ENCODE measurements at places on chromosomes 3 and 15.

DNA sequence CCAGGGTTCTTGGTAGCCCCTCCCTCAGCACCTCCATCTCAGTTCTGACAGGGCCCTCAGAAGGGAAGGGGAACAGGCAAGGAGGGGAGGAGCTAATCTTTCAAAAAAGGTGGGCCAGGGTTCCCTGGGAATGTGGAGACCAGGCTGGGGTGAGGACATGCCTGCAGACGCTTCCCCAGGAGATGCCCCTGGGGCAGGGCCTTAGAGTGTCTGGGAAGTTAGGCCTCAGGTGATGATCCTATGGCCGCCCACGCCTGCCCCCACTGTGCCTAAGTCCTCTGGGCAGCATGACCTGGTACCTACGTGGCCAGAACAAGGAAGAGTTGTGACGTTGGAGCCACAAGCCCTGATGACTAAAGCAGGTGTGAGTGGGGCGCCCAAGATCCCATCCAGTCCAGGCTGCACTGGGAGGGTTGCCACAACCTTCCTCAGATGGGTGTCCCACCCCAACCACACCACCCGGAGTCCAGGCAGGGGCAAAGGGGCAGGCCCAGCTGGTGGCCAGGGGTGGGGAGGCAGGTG is 3.9 kb upstream of the SEMA3B start:
- DNase-seq, result no peak

- no peak for DNase-seq
Observed at GRCh38 chr3:161540594-161540993, 44.0 kb downstream of the OTOL1 start.

- DNase-seq, result no peak
Observed at GRCh38 chr3:172040981-172041963, 1.9 kb downstream of the FNDC3B start.

DNA sequence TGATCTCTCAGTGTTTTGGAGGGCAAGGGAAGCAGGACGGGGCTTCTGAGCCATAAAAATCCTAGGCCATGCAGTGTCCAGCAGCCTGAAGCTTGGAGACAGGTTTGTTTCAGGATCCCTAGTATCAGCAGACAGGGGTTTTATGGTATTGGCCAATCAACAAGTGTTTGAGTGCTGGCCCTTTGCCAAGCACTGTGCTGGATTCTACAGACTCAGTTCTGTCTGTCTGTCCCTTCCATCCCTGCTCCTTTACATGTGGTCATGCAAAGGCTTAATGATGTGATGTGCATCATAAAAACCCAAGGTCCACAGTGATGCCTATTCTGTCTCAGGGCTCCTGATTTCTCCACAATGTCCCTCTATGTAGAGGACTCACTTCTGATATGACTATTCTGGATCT is 184.1 kb downstream of the LRTM1 start:
- DNase-seq, result no peak

GRCh38 chr3:54574906-54575617 is 352.8 kb downstream of the LRTM1 start:
- DNase-seq, result no peak

GRCh38 chr3:197364410-197365071 is 66.1 kb upstream of the DLG1 start:
- no peak for DNase-seq

GRCh38 chr15:88841236-88841635 is 38.0 kb downstream of the ACAN start:
- no peak for DNase-seq

- no peak for DNase-seq
Observed at GRCh38 chr3:69647081-69647480, 92.2 kb upstream of the MITF start.

DNA sequence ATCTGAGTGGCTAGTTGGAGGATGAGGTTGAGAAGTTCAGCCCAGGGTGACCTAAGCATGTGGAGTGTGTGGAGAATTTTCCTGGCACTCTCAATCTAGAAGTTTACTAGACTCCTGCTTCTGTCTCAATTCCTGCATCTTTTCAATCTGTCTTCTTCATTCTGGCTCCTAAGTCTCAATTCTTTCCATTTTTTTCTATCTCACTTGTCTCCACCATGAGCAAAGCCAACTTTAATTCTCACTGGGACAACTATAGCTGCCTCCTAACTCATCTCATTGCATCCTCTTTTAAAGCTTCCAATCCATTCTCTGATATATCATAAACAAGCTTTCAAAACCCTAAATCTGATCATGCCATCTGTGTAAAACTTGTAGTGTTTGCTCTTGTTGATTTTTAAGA is 569.3 kb downstream of the NAALADL2 start:
- no peak for DNase-seq

DNA sequence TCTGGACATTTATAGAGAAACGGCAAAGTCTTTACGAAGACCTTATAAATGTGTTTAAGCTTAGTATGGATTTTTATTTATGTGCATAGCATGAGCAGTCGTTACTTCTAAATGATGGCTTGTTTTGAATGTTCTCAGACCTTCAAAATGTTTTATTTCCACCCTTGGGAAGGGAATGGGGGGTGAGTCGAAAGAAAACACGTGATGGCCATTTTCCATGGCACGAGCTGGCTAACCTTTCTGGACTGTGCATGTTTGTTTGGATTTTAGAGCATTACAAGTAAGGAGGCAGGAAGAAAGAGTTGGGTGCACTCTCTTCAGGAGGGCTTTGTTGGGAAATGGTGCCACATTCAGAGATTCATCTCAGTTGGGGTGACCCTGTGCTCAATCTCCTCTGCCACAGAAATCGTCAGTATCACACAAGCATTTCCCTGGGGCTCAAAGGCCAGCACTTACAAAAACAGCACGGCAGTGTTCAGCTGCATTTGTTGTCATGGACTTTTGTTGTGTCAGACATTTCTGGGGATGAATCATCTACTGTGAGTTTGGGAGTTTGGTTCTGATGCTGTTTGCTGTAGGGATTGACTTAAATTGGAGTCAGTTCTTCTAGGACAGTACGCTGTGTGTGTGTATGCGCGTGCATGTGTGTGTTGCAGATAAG is 52.3 kb upstream of the ADAMTS9 start:
- DNase-seq, result peak; percentile 47

GRCh38 chr3:62705721-62706120 is 169.5 kb downstream of the CADPS start:
- DNase-seq, result no peak

- no peak for DNase-seq
Observed at GRCh38 chr3:65593780-65594752, 444.7 kb downstream of the MAGI1 start.

GRCh38 chr15:92112180-92112579 is 258.7 kb downstream of the SLCO3A1 start:
- no peak for DNase-seq

GRCh38 chr15:29724026-29724425 is 98.2 kb downstream of the TJP1 start:
- no peak for DNase-seq

- DNase-seq, result peak; percentile 63
Observed at GRCh38 chr3:193780810-193781478, 187.9 kb downstream of the OPA1 start.

- DNase-seq, result no peak
Observed at GRCh38 chr15:41560572-41560874, 1.5 kb downstream of the TYRO3 start.

- no peak for DNase-seq
Observed at GRCh38 chr3:123694366-123695087, 109.7 kb upstream of the HACD2 start.
